ENCODE measurements at places on chromosomes 6 and 20.

GRCh38 chr6:168319279-168320111 is at the start of gene DACT2:
Gene DACT2, minus strand, starts transcription at chr6:168319777. Its CDS starts 144 bp downstream, at chr6:168319633.
- no peak for DNase-seq

GRCh38 chr20:3606021-3606420 is 57.2 kb downstream of the GFRA4 start:
- DNase-seq: no peak

DNA sequence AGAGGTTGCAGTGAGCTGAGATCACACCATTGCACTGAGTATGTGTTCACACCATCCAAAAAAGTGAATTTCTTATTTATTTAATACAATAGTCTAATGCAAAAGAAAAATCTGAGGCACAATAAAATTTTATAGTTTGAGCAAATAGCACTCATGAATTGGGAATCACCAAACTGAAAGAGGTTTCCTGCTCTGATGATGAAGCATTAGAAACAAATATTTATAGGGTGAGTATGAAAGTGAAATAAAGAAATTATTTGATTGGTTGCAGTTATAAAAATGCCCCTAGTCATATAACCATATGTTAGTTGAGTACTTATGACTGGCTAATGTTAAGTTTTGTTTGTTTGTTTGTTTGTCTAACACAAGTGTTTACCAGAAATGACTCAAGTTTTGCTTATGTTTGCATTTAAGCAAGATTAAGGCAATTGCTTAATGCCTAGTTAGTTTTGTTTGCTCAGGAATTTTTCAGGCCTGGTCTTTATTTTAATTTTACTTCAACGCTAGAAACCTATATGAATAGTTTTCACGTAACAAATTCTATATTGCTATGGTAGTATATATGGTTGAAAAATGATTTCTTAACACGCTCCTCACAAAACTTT is 151.5 kb upstream of the FAM83B start:
- no peak for DNase-seq

DNA sequence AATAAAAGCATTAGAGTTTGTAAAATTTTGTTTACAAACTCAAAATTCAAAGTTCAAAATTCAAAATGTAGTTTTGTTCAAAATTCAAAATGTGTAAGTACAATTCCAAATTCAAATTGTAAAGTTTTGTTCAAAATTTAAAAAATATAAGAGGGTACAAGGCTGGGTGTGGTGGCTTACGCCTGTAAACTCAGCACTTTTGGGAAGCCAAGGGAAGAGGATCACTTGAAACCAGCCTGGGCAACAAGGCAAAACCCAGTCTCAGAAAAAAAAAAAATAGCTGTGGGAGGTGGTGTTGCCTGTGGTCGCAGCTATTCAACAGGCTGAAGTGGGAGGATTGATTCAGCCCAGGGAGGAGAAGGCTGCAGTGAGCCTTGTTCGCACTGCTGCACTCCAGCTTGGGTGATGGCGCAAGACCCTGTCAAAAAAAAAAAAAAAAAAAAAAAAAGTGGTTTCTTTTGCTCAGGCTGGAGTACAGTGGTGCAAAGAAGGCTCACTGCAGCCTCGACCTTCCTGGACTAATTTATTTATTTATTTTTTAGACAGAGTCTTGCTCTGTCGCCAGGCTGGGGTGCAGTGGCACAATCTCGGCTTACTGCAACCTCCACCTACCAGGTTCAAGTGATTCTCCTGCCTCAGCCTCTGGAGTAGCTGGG is 5.4 kb upstream of the ZBTB12 start:
- DNase-seq: no peak

- DNase-seq: no peak
Measured at GRCh38 chr6:148779142-148779562, 32.3 kb downstream of the UST start.

DNA sequence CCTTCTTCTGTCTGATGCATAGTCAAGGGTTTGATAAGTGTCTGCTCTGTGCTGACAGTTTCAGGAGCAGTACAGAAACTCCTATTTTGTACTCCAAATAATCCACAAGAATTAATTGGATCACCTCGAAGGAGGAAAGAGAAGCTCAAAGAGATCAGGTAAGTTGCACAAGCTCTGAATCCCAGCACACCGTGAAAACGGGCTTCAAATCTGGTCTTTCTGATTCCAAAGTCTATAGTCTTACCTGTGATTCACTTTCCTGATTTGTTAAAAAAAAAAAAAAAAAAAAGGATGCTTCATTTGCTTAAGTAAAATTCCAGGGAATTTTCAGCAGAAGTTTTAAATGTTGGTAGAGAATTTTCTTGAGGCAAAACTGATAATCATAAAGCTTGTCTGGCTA is 155.8 kb upstream of the ESR1 start:
- no peak for DNase-seq

- DNase-seq: no peak
Measured at GRCh38 chr20:46938434-46938833, 43.8 kb downstream of the EYA2 start.

- DNase-seq: no peak
Measured at GRCh38 chr6:82775361-82775760, 290.3 kb downstream of the UBE3D start.

DNA sequence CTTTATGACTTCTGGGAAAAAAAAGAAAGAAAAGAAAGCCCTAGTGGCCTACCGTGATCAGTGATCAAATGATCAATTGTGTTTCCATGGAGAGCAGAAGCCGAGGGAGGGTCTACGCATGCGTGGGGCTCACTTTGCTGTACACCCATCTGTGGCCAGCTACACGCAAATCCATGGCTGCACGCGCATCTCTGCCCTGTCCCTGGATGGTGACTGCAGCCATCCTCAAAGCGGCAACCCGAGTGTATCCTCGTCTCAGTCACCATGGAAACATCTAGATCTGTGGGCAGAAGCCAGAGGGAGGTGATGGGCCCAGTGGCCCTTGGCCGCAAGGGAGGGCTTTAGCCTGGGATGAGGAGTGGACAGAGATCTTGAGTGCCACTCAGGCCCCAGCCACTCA is 785 bp upstream of the ULBP3 start:
- no peak for DNase-seq

DNA sequence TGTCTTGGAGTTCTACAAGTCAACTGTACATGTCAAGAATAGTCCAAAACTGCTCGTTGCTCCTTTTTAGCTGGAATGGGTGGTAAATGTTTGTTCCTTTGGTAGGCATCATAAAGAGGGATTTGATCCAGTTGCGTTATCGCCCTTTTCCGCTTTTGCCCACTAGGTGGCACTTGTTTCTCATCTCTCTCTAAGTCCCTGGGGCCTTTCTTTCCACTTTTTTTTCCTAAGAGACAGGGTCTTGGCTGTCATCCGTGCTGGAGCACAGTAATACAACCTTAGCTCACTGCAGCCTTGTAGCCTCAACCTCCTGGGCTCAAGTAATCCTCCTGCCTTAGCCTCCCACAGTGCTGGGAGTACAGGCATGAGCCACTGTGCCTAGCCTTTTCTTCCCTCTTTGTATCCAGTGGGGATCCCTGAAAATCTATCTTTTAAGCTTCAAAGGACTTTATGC is 20.7 kb downstream of the GTPBP2 start:
- DNase-seq: no peak

DNA sequence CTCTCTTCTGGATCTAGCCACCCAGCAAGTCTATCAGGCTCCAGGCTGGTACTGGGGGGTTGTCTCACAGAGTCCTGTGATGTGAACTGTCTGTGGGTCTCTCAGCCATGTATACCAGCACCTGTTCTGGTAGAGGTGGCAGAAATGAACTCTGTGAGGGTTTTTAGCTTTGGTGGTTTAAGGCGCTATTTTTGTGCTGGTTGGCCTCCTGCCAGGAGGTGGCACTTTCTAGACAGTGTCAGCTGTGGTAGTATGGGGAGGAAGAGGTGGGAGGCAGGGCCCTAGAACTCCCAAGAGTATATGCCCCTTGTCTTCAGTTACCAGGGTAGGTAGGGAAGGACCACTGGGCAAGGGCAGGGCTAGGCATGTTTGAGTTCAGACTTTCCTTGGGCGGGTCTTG is 75.8 kb downstream of the SNAP91 start:
- no peak for DNase-seq

- DNase-seq: no peak
Measured at GRCh38 chr6:19918436-19918835, 81.3 kb downstream of the ID4 start.

- DNase-seq: no peak
Measured at GRCh38 chr6:125808060-125808459, 17.3 kb downstream of the NCOA7 start.

- no peak for DNase-seq
Measured at GRCh38 chr20:44198872-44199271, 11.7 kb downstream of the OSER1 start.

GRCh38 chr6:8462694-8463093 is 27.3 kb upstream of the SLC35B3 start:
- no peak for DNase-seq

- no peak for DNase-seq
Measured at GRCh38 chr6:139519571-139520031, 145.2 kb upstream of the CITED2 start.

- DNase-seq: no peak
Measured at GRCh38 chr6:107246972-107247615, 131.8 kb upstream of the BEND3 start.

GRCh38 chr6:1004885-1005630 is 306.8 kb upstream of the FOXQ1 start:
- DNase-seq: no peak

GRCh38 chr6:135044639-135045038 is 10.0 kb downstream of the HBS1L start:
- no peak for DNase-seq

DNA sequence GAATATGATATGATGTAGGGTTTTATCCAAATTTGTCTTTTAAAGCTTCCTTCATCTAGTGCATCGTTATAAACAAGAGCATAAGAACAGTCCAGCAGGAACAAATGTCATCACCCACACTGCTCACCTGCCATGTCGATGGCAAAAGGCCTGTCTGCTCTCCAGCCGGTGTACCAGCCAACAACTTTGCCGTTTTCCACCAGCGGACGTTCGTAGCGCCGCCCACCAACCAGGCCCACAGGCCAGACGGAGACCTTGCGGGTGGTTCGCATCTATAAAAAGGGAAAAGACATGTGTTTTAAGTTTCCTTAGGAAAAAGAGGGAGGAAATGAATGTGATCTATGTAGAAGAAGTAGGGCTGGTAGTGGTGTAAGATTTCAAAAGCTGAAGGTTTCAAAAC is 62.9 kb downstream of the B3GAT2 start:
- DNase-seq: no peak

DNA sequence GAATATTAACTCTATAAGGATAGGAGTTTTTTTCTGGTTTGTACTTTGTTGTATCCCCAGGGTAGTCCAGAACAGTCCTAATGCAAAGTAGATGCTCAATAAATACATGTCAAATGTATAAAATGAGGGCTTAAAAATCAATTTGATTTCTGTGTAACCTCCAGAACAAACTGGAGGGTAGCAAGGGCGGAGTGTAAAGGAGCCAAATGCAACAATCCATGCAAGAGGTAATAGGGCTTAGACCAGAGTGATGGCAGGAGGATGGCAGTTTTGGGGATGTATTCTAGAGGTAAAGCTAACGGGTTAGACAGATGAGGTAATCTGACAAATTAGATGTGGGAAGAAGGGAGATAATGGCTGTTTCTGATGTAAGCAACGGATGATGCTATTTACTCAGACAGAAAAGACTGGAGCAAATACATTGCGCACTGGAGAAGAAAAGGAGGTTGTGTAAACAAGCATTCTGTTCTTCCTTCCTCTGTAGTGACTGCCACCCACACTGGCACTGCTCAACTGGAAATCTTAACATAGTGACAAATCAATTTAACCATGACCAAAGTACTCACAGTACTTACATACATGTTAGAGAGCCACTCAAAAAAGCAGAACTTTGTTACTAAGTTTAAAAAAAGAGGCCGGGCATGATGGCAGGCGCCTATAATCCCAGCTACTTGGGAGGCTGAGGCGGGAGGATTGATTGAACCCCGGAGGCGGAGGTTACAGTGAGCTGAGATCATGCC is 2.0 kb downstream of the ZNF318 start:
- no peak for DNase-seq

DNA sequence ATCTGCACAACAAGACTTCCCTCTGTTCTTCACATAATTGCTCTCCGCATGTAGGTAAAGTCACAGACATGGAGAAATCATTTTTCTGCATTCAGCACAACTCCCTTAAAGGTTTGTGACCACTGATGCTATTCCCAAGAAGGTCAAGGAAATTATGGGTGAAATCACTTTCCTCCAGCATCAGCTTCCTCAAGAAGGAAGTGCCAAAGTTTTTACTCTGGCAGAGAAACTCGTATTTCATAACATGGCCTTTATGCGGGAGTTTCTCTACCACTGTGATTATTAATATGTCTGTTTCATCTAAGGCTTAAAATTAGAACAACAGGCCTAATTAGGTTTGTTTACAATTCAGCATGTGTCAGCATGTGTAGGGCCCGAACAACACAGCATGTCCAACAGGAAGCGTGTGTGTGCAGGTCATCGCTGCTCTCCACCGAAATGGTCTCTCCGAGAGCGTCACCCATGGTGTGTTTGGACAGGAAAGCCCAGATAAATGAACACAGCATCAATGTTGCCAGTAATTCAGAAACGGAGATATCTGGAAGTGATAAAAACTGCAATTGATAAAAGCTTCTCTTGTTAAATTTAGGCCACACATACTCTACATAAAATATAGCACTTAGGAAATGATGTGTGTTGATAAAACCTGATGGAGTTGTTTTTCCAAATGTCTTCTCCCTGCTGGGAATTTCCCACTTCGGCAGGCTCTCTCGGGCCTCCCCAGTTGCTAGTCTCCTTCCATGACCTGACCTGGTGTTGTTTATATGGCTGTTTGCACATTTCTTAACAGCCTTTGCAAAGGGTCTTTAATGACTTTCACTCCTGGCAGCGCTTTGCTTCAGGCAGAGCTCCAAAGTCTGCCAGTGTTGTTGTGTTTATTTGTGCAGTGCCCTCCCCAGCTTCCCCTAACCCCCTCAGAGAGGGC is 265.1 kb upstream of the CEP162 start:
- DNase-seq: no peak

GRCh38 chr20:10670501-10671220 is 3.1 kb downstream of the JAG1 start:
- DNase-seq: no peak

DNA sequence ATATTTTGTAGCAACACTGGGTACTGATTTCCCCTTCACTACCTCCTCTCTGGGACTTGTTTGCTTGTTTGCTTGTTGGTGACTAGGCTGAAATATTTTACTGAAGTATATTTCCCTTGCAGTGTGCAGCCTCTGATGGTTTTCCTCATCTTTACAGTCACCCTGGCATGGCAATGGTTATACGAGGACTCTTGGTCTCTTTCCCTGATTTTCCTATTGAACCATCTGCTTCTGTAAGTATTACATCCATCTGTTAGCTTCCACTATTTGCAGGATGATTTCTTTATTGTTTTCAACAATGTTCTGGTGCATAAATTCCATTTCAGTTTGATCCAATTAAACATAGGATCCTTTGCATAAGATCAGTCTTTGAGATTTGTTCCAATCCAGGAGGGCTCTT is 465.1 kb downstream of the MEI4 start:
- DNase-seq: no peak

DNA sequence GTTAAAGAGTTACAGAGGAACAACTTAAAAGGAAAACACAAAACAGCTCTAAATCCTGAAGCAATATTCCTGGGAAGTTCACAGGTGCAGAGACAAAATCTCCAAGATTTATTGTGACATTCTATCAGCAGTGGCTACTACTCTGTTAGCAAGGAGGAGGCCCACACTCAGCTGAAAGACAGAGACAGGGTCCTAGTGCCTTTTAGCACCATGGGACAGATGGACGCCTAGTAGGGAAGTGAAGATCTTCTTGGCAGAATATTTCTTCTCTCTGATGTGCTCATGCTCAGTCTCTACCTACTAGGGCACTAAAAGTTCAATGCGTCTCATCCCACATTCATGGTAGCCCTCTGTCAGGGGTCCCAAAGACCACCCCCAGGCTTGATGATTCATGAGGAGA is 133.4 kb downstream of the LAMP5 start:
- DNase-seq: no peak
